ENCODE measurements at places on chromosomes 3 and 15. TPM values are rescaled to one million over a fixed set of nuclear protein-coding genes. Genes with fewer than 3 reads are reported as not detected.

Gene WNT5A
- total RNA-seq, result 3.0 TPM

Gene VPS39
- total RNA-seq, result 39.1 TPM

Gene ALDH1L1
- 20.2 TPM for total RNA-seq

Gene HTR3E
- not detected for total RNA-seq

Gene CYP11A1
- 0.29 TPM for total RNA-seq

Gene GABRR3
- total RNA-seq, result not detected

Gene SNTN
- not detected for total RNA-seq

Gene CDCP1
- 1.3 TPM for total RNA-seq

Gene MBD4
- total RNA-seq, result 18.7 TPM

Gene MAGEL2
- total RNA-seq, result 0.13 TPM

Gene FILIP1L
- 86.6 TPM for total RNA-seq

All from left cardiac atrium (tissue), 4 donors.